ENCODE measurements at places on chromosomes 5 and 9.

- peak; percentile 36 for DNase-seq
These were observed 43.2 kb upstream of the ANKH start for GRCh38 chr5:14914623-14915260.

GRCh38 chr9:93574900-93575795 lies 1.2 kb upstream of the PHF2 start:
- DNase-seq, result no peak

DNA sequence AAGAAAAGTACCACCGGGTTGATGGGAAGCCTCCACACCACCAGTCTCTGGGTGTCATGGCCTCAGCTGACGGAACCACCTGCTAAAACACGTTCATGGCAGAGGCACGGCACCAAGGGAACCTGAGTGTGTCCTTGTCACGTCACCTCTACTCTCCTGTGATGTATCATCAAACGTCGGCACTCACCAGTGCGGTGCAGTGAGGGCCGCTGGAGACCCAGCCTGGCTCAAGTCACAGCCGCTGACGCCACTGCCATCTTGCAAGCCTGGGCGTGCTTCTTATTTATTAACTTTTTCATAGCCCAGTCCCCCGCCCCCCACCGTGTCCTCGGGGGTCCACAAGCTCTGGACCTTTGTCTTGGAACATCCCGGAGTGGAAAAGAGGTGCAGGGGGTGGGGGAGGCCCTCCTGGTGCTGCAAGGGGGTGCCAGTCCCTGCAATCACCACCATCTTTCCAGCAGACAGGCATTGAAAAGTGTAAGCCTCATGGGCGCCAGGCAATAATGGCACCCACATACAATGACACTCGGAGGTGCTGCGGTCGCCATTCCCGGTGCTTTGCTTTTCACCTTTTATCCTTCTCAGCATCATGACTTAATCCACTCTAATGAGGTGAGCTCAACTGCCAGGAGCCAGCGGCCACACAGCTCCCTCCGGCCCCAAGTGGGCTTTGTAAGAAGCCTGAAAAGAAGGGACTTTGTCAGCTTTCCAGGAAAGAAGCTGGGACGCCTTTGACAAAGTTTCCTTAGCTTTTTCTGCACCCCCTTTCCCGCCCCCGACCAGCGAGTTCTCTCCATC lies 202.3 kb upstream of the IRX1 start:
- no peak for DNase-seq

DNA sequence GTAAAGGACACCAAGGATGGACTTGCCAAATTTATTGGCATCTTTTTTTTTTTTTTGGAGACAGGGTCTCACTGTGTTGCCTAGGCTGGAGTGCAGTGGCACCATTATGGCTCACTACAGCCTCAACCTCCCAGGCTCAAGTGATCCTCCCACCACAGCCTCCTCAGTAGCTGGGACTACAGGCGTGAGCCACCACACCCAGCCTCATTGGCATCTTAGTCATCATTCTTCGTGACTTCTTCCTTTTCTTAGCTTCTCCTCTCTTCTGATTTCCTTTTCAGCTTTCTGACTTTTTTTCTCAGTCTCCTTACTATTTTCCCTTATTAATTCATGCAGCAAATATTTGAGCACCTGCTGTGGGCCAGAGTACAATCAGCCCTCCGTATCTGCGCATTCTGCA lies 6.1 kb downstream of the MAML1 start:
- no peak for DNase-seq

DNA sequence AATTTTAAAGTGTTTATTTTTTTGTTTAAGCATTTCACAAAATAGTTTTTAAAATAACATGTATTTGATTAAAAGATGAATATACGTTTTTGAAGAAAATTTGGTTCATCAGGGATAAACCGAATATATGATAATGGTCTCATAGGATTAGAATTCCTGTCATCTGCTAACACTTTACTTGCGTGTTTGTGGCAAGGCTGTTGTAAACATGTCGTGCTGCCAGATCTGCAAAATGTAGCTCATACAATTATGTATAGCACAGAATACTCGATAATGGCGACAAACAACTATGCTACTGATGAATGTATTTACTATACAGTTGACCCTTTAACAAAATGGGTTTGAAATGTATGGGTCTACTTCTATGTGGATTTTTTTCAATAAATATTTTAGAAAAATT lies 7.2 kb upstream of the TXNDC8 start:
- no peak for DNase-seq

DNA sequence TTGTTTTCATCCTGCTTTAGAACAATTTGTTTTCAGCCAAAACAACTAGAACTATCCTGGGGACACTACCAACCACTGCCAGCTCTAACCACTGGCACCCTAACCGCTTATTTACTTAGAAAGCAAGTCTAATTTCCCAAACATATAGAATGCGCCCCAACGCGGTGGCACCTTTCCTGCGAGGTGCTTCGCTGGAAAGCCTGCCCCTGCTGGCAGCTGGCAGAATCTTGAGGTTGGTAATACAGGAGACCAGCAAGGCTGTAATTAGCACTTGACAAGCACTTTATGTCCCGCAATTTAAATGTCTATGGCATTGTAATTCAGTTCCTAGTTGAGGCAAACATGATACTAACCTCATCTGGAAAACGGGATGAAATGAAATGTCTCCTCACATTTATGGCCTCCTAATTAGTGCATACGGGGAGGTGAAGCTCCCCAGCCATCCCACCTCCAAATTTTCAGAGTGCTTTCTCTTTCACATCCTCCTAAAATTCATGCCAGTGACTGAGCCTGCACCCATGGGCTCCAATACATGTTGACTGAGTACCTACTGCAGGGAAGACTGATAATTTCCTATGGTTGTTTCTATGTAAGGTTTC lies 30.4 kb downstream of the GABBR2 start:
- peak; percentile 38 for DNase-seq

GRCh38 chr9:133427658-133428348 lies 5.6 kb downstream of the ADAMTS13 start:
- DNase-seq, result no peak

DNA sequence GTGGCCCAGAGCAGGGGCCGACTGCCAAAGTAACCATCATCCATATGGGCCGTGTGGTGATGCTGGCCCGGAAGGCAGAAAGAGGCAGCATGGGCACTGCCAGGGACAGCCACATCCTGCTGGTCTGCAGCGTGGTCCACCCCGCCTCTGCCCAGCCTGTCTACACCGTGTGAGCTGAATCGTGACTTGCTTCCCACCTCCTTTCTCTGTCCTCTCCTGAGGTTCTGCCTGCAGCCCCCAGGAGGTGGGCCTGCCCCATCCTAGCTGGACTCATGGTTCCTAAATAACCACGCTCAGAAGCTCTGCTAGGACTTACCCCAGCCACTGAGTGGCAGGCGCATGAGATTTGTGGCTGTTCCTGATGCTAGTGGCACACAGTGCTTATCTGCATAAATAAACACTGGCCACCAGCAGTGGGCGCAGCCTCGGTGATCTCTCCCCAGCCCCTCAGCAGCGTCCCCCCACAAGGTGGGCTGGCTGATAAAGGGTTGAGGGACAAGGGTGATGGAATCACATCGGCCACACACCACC lies 22.6 kb upstream of the SUSD3 start:
- no peak for DNase-seq

DNA sequence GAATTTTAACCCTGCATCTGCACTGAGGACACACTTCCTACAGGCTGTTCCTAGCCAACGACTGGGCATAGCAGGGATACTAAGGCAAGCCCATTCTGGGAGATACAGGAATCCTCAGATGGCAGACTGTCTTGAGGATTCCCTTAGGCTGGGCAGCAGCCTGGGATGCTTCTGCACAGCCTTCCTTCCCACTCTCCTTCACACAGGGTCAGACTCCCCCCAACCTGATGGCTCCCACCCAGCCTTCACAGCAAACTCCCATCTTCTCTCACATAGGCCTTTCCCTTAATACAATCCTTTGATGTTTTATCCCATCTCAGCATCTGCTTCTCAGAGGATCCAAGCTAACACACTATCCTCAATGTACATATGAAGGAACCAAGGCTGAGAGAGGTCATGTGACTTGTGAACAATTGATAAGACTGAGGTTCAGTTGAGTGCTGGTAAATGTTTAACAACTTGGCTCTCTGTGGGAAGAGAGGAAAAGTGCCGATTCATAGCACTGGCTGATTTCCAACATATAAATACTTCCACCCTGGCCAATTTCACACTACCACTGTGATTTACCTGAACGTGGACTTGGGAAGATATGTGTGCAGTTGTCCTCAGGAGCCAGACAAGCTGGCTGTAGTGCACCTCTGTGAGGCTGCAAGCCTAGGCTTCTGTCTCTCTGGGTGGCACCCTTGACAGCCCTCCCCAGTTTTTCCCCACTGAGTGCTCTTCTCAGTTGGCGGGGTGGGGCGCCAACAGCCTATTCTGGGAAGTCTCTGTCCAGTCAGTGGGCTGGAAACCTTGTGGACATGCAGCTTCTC lies 120.2 kb upstream of the TRIM32 start:
- no peak for DNase-seq

- DNase-seq, result no peak
These were observed 108.3 kb downstream of the WNK2 start for GRCh38 chr9:93292288-93292615.

- DNase-seq, result no peak
These were observed 569.8 kb upstream of the ADAMTS16 start for GRCh38 chr5:4570047-4570995.

- peak; percentile 31 for DNase-seq
These were observed 711 bp downstream of the PGGT1B start for GRCh38 chr5:115262011-115262320.

DNA sequence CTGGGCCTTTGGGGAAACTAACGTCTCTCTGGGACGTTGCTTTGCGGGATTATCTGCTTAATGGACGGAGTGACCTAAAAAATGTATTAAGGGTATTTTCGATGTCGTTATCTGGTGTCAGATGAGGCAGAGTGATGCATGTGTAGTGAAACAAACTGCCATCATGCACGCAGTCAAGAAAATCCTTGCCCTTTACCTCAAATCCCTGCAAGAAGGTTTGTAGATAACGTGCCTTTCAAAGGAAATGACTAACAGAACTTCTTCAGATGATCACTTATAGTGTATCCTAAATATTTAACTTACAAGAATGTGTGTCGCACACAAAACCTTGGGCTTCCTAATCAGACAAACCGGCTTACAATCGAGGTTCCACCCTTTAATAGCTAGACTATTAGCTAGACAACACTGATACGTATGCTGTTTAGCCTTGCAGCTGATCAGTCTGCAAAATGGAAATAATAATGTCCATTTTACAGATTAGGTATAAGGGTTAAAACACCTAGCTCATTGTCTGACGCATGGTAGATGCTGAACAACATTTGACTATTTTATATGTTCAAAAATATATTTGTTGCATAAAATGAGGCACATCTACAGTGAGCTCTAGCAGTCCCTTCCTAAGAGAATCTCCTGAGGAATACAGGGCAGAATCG lies 541 bp upstream of the TBCA start:
- DNase-seq, result no peak

DNA sequence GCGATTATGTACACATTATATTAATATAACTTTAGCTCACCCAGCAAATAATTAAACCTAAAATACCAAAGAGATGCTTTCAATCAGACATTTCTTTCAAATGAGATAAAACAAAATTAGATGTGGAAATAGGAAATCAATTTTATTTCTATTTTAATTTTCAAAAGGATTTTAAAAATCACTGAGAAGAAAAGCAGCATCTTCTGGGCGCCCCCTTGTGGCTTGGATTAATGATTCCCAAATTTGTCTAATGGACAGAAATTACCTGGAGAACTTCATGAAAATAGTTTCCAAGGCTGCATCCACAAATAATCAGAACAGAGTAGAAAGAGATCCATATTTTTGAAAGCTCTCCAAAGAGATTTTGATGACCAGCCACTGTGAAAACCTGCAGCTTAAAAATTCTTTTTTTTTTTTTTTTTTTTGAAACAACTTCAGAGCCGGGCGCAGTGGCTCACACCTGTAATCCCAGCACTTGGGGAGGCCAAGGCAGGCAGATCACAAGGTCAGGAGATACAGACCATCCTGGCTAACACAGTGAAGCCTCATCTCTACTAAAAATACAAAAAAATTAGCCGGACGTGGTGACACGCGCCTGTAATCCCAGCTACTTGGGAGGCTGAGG lies 50.9 kb upstream of the CEMIP2 start:
- peak; percentile 69 for DNase-seq

DNA sequence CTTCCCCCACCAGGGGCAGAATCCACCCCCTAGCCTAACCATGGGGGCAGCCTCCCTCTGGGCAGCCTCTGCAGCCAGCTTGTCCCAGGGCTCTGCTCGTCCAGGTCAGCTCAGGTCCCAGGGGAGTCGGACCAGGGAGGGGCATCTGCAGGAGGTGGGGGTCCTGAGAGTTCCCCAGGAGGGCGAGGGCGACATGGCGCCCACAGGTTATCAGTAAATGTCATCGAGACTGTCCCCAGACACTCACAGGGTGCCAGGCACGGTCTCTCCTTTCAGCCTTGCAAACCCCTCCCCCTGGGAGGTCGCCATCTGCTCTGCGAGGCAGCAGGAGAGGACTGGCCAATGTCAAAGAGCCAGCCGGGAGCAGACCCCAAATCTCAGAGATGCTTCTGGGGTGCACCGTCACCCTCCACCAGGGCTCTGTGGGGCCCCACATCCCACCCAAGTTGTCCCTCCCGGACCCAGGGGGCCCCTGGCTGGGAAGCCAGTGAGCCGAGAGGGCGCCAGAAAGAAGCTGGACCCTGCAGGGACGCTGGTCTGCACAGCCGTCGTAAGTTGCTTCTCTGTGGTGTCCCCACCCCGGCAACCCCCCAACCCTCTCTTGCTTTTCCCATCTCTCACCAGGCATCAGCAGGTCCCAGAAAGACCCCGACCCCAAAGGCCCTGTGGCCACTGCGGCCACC lies 69.3 kb downstream of the NTNG2 start:
- no peak for DNase-seq

GRCh38 chr9:73715591-73715990 lies 563.9 kb downstream of the ANXA1 start:
- DNase-seq, result no peak

DNA sequence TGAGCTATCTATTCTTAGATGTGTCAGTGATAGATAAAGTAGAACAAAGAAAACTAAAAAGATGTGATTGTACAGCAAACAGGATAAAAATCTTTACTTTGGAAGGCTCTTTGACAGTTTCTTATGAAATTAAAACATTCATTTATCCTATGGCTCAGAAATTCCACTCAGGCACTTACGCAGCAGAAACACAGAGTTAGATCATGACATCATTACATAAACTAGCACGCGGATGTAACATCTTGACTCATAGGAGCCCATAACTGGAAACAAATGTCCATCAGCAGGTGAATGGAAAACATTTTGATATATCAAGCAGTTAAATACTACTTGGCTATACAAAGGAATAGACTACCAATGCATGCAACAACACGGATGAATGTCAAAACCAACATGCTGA lies 45.3 kb downstream of the ICE1 start:
- DNase-seq, result no peak

Measured in suppressor macrophage (primary cell).